ENCODE measurements at places on chromosomes 4 and X.
A peak's percentile ranks its signal among the peaks of the same experiment; 100 is the strongest.

GRCh38 chrX:15956681-15957080 lies 102.1 kb upstream of the AP1S2 start:
- DNase-seq: no peak

DNA sequence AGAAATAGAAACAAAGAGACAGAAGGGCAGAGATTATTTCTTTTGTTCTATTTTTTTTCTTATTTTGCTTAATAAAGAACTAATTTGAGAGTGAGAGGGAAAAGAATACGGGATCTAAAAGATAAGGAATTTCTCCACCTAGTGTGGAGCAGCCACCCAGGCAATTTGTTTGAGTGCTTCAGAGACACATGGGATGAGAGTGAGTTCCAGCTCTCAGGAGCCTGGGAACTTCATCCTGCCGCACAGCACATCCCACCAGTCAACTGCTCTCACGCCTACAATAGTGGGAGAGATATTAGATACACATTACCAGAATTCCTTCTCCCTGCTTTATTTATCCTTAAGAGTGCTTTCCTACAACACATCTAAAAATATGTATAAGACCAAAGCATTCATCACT lies 946.4 kb downstream of the PDHA2 start:
- DNase-seq: no peak

DNA sequence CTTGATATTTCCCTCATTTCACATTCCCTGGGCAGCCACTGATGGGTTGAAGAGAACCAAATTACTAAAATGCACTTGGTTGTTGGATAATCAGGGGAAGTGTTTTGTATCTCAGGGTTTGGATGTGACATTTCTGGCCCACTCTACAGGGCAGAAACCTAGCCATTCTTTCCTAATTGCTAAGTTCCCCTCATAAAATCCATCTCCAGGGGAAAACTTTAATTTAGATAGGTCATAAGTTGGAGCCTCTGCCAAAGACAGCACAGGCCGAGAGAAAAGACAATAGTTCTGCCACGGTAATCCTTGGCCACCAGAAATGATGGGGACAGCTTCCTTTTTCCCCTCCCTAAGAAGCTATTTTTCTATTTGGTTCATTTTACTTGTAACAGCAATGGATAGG lies 192.7 kb upstream of the C1QTNF7 start:
- no peak for DNase-seq

DNA sequence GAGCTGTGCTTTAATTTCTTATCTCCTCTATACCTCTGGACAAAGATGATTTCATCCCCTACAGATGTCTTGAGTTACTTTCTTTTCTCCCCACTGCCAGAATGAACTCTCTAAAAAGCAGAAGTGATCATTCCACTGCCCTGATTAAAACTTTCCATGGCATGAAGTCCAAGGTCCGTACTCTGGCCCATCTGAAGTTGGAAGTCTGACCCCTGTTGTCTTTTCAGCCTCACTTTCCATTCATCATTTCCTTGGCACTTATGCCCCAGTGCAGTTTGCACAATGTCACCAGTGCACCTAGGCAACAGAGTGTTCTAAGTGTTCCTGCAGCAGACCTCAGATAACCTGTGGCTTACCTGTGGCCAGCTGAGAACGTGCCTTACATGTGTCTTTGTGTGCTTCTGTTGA lies 242.4 kb downstream of the FRAS1 start:
- no peak for DNase-seq

DNA sequence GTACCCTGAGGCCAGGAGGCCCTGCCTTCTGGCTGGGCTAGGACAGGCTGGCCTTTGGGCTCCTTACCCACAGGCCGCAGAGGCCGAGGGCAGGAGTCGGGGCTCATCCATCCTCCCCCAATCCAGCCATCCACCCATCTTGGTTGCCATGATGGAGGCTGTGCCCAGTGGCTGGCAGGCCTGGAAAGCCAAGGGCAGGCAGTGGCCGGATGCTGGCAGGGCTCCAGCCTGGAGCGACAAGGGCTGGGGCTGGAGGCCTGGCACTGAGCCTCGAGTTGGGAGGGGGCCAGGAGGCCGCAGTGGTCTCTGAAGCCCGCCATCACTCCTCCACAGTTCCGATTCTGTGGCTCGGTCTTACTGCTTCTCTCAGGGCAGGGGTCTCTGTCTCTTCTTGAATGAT lies 8.6 kb upstream of the BGN start:
- DNase-seq: no peak

DNA sequence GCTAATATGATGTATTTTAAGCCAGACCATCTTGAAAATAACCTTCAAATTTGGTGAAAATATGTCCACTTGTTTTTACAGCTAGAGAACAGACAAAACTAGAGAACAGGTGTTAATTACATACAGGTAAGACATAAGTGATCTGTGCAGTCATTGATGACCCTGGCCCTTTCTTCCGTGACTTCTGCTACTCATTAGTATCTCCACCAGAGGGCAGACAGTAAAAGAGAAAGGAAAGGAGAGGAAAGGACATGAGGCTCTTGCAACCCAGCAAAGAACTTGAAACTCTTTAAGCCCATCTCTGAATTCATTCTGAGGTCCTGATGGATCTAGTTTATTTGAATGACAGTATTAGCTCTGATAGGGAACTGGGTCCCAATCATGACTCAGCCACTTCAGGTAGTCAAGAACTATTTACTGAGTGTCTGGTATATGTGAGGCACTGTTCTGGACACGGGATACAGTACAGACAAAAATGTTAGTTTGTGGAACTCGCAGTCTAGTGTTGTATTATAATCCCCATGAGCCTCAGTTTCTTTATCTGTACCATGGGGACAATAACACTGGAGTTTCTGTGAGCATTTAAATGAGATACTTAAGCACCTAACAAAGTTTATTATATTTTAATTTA lies 121.0 kb upstream of the TEX13D start:
- no peak for DNase-seq

DNA sequence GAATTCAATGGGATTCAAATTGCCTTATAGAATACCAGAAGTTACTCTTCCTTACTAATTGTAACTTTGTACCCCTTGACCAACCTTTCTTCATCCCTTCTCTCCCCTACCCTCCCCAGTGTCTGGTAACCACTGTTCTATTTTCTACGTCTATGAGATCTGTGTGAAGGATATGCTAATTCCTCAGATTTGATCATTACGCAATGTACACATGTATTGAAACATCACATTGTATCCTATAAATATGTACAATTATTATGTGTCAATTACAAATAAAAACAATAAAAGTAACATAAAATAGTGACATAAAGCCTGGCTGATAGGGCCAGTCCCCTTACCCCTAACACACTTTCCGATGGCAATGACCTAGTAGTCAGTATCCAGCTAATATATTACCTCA lies 95.1 kb upstream of the GRIA3 start:
- no peak for DNase-seq

GRCh38 chr4:6693231-6694176 lies at the start of gene S100P:
Gene S100P, plus strand, starts transcription at chr4:6693878. Its CDS starts 55 bp downstream, at chr4:6693933.
- no peak for DNase-seq

- no peak for DNase-seq
These were observed 34.7 kb downstream of the FRMPD3 start for GRCh38 chrX:107484002-107484726.

- DNase-seq: no peak
These were observed 8.1 kb upstream of the JAKMIP1 start for GRCh38 chr4:6208416-6208815.

- DNase-seq: no peak
These were observed 36.0 kb downstream of the RTL9 start for GRCh38 chrX:110394651-110395050.

DNA sequence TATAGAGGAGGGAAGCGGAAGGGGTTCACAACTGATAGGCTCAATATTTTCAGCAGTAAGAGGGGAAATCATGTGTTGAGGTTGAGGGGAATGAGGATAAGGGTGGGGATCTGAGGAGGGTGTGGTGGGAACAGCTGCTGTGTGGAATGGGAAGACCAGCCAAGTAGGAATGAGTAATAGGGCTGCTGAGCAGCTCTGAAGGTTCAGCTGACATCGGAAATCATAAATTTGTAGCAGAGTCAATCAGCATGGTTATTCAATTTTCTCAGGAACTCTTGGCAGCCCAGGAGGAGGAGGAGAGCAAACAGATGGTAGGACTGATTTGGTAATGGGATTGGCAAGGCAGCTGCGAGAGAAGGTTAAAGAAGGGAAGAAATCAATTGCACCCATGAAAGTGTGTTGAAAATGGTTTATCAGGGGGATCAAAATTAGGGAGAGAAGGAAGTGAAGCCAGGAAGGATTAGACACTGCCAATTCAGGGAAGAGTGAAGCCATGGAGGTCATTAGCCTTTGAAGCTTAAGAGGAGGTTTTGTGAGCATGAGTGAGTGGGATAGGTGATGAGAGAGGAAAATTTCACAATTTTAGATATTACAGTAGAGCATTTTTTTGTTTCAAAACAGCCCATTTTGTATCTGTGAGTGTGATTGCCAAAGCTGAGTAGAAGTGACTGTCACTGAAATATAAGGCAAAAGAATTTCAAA lies 82.6 kb downstream of the PCDH7 start:
- no peak for DNase-seq

DNA sequence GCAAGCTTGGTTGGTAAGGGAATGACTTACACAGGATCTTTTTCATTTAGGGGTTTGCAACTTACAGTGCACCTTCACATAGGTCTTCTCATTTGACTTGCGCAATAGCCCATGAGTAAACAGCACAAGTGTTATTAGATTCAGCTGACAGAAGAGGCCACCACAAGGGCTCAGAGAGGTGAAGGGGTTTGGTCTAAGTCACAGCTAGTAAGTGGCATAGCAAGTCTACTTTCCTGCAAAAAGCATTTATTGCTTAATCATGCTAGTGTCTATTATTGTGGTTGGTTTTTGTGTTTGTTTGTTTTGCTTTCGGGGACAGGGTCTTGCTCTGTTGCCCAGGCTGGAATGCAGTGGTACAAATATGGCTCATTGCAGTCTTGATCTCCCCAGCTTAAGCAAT lies 83.3 kb downstream of the SPRY1 start:
- DNase-seq: no peak

DNA sequence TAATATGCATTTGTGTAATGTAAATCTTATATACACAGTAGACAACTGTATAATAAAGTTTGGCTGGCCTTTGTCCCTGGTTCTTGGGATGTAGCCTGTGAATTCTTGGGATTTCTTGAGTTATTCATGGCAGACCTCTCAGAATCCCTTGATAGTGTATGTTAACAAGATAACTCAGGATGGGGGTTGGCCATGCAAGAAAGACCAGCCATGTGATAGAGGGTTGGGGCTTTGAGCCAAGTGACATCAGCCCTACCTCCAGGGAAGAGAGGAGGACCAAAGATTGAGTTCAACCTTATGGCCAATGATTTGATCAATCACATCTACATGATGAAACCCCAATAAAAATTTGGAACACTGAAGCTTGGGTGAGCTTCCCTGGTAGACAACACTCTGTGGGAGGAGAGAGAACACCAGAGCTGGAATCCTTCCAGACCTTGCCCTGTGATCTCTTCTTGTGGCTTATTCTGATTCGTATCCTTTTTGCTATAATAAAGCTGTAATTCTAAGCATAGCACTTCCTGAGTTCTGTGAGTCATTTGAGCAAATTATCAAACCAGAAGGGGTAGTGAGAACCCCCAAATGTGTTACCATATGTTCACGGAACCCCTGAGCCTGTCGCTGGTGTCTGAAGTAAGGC lies 11.3 kb downstream of the SLC2A9 start:
- DNase-seq: no peak

- DNase-seq: no peak
These were observed 598.1 kb upstream of the ACTRT1 start for GRCh38 chrX:128650326-128650725.

DNA sequence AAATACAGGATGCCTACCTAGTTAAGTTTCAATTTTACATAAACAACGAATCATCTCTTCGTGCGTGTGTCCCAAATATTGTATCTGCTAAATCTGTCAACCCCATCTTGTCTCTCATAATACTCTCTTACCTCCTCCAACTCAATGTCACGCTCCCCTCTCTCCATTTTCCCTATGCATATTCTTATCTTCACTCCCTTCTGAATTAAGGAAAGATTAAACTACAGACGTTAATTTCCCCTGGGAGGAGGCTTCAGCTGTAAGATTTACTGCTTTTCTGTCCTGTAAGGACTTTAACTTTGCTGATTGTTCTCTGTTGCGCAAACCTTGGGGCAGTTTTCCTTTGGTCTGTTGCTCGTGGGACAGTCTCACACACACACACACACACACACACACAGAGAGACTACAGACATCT lies 455 bp upstream of the ABCB7 start:
- DNase-seq: peak; percentile 15

DNA sequence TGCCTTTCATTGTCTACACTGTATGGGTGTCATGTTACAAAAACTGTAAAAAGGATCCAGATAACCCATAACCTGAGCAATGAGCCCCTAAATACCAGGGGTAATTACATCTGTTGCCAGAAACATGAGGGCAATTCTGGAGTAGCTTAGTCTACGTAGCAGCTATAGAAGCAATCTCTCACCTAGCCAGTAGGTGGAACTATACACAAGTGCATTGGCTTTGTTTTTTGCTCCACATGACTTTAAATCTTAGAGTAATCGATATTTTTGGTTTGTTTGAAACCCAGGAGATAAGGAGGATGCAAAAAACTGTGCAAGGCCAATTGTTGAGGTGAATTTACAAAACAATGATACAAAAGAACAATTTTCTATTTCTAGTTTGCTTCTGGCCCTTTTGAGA lies 57.5 kb downstream of the GPR82 start:
- DNase-seq: no peak

GRCh38 chr4:157141976-157142375 lies 66.0 kb downstream of the GLRB start:
- DNase-seq: no peak
